ENCODE measurements at places on chromosomes 5 and 9. TPM values are rescaled to one million over a fixed set of nuclear protein-coding genes. Genes with fewer than 3 reads are reported as not detected.

The TAF11L10 gene
- total RNA-seq, result not detected

The TSSK1B gene
- 0.14 TPM for total RNA-seq

DNA sequence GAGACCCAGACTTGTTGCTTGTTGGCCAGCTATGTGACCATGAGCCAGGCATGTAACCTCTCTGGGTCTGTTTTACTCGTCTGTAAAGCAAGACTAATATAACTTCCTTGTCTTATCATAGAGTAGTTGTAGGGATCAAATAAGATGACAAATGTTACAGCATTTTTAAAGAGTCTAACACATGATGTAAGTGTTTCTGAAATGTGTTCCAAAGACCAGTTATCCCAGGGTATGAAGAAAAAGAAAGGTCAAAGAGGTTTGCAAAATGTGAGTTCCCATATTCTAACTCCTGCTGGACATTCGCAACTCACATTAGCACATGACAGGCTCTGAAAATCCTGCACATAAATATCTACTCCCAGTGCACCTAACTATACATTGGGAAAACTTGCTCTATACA lies 28.5 kb upstream of the MATR3 start:
- no peak for DNase-seq

- DNase-seq, result no peak
Measured at GRCh38 chr5:19266791-19267190, 721.2 kb downstream of the CDH18 start.

GRCh38 chr9:107707428-107707837 lies 217.9 kb upstream of the KLF4 start:
- peak; percentile 93 for DNase-seq

The ORM2 gene
- not detected for total RNA-seq

The FOXI1 gene
- not detected for total RNA-seq

The SPRY4 gene
- 31.6 TPM for total RNA-seq

The POLR1E gene
- total RNA-seq, result 48.9 TPM

DNA sequence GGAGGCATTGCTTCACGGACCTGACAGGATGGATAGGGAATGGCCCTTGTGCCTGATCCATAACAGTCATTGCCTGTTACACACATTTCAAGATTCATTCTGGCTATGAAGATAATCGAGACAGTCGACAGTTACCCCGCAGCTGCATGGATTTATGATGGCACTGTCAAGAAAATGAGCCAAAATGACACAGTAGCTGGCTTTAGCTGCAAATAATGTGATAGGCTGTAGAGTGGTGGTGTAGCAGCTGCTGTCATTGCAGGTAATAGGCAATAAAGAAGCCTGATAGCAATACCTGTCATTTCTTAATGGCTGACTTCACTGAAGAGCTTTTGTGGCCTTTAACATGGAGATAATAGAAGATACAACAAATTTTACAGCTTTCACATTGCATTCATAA lies 1085.2 kb upstream of the ARRDC3 start:
- no peak for DNase-seq

DNA sequence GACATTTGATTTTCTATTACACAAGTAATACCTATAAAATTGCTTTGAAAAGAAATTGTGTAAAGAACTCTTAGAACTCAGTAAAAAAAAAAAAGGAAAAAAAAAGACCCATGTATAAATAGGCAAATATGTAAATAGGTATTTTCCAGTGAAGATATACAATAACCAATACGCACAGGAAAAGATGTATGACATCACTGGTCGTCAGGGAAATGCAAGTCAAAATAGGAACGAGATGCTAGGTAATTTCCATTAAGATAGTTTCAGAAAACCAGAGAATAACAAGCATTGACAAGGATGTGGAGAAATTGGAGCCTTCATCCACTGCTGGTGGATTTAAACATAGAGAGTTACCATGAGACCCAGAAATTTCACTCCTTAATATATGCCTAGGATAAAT lies 708.8 kb downstream of the MTRR start:
- no peak for DNase-seq

All from foreskin keratinocyte (primary cell).